ENCODE measurements at places on chromosomes 4 and X.

DNA sequence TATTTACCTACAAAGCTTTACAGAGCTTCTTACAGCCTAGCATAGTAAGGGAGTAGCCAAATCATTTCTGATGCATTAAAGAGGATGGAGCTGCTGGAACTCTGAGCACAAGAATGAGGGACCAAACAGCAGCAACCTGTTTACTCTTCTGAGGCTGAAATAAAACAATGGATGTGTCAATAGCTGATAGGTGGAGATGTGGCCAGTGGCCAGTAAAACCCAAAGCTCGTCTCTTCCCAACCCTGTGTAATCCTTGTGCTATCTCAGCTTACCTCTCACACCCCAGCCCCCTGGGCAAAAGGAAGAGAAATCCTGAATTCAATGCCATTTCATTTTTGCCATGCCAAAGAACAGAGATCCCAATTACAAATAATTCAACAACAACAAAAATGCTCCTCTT lies 446.7 kb upstream of the SMIM31 start:
- no peak for DNase-seq

DNA sequence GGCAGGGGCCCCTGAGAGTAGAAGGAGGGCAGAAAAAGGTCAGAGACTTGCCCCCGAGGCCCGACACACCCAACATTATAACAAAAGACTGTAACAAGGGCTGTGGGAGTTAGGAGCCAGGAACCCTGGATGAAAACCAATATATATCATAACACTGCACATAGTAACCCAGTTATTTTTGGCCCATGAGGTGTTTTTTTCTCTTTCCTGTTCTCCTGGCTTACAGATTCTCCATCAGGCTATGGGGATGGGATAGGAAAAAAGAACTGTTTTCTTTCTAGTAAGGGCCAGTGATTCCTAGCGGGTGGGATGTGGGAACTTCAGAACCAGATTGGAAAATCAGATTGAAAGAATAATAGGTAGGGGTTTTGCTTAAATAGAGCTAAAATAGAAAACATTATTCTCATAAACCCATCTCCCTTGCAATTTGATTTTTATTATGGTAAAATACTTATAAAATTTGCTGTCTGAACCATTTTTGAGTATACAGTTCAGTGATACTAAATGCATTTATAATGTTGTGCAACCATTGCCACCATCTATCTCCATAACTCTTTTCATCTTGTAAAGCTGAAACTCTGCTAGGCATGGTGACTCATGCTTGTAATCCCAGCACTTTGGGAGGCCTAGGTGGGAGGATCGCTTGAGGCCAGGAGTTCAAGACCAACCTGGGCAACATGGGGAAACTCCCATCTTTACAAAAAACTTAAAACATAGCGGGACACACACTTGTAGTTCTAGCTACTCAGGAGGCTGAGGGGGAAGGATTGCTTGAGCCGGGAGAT lies 33.5 kb downstream of the SNX25 start:
- no peak for DNase-seq

DNA sequence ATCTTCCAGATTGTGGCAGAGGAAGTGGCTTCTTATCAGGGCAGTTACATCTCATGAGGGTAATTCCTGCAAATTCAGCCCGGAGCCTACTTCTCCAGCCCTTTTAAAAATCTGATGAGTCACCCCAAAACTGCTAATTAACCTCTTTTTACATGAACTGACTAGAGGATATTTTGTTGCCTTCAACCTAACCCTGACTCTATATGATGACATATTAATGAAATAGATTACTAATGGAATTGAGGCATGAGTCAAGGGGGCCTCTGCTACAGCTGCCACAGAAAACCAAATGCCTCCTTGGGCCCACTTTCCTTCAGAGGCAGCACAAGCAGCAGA lies 72.5 kb downstream of the QRFPR start:
- DNase-seq, result no peak

- peak; percentile 33 for DNase-seq
Observed at GRCh38 chrX:49192722-49193328, 6.7 kb upstream of the PRICKLE3 start.

- DNase-seq, result no peak
Observed at GRCh38 chr4:30632751-30633150, 87.4 kb upstream of the PCDH7 start.

- no peak for DNase-seq
Observed at GRCh38 chr4:80419946-80420345, 84.4 kb downstream of the CFAP299 start.

GRCh38 chr4:41323706-41324105 lies 67.0 kb downstream of the UCHL1 start:
- DNase-seq, result no peak
